Left forelimb (tissue), 1 donor: ENCODE measurements at places on chromosomes 2 and 18.

GRCh38 chr2:134943540-134943939, 24.9 kb downstream of the CCNT2 start:
- no peak for DNase-seq

- DNase-seq: no peak
Measured at GRCh38 chr2:228094377-228094921, 87.0 kb downstream of the SPHKAP start.

- no peak for DNase-seq
Measured at GRCh38 chr18:6521803-6522418, 107.2 kb upstream of the L3MBTL4 start.

GRCh38 chr18:2914185-2914880, 67.5 kb downstream of the EMILIN2 start:
- DNase-seq: peak; percentile 82

DNA sequence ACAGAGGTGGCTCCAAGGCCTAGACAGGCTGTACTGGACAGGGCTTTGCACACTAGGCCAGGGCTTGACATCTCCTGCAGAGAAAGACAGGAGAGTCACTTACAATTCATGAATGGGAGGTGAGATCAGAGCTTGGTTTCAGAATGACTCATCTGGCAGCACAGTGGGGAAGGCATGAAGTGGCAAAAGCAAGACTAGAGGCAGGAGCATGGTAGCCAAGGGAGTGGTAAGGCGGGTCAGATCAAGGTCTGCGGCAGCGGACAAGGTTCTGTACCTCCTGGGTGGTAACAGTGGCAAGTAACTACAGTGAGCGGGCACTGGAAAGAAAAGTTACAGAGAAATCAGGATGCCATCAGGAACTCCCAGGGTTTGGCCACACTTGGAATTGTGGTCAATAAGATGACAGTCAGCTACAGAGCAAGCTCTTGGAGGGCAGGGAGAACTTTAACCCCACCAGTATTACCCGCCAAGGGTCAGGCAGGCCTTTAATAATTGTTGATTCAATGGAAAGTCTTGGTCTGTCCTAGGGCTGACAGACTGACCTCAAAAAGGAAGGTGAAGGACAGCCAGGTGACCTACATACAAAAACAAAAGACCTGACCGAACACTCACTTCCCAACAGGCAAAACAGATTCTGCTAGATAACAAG, 5.7 kb downstream of the MCFD2 start:
- DNase-seq: no peak

DNA sequence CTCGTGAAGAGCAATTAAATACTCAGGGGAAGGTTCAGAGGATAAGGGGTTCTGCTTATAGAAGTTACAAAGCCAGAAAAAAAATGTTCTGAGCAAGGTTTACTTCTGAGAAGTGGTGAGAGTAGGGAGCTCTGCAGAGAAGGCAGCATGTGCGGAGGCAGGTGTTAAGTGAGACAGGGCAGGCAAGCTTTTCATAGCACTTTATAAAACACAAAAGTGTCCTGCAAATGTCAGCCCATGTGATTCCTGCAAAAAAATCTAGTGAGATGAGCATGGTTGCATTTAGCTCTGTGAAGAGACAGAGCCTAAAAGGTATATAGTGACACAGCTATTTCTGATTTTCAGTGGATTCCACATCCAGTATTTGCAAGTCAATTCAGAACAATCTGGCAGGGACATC, 223.8 kb upstream of the SYT4 start:
- DNase-seq: no peak

GRCh38 chr2:8509621-8510020, 172.2 kb upstream of the ID2 start:
- no peak for DNase-seq

DNA sequence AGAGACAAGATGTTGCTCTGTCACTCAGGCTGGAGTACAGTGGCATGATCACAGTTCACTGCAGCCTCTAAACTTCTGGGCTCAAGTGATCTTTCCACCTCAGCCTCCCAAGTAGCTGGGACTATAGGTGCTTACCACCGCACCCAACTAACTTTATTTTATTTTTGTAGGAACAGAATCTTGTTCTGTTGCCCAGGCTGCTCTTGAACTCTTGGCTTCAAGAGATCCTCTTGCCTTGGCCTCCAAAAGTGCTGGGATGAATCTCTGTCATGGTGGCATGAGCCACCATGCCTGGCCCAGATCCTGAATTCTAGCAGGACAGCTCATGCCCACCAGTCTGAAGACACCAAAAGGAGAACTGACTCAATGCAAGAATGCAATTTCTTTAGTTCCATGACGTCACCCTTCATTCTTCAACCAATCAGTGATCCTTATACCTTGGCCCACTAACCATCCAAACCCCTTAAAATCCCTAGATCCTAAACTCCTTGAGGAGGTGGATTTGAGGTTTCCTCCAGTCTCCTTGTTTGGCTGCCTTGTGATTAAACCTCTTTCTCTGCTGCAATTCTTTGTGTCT, 25.6 kb upstream of the CXXC1 start:
- no peak for DNase-seq

DNA sequence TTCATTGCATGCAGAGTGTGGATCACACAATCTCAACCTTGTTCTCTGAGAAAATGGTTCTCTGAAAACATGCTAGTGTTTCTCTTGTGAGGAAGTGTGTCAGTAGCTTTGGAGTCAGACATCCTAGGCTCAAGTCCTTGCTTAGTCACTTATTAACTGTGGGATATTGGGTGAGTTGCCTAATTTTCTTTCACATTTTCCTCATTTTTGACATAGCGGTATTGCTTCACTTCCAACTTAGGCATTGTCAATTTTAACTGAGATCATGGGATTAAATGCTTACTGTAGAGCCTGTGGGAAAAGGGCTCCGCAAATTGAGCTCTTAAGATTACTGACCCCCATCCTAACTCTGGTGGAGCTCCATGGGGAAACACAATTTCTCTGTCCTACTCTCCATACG, 622.2 kb downstream of the CNTNAP5 start:
- no peak for DNase-seq

DNA sequence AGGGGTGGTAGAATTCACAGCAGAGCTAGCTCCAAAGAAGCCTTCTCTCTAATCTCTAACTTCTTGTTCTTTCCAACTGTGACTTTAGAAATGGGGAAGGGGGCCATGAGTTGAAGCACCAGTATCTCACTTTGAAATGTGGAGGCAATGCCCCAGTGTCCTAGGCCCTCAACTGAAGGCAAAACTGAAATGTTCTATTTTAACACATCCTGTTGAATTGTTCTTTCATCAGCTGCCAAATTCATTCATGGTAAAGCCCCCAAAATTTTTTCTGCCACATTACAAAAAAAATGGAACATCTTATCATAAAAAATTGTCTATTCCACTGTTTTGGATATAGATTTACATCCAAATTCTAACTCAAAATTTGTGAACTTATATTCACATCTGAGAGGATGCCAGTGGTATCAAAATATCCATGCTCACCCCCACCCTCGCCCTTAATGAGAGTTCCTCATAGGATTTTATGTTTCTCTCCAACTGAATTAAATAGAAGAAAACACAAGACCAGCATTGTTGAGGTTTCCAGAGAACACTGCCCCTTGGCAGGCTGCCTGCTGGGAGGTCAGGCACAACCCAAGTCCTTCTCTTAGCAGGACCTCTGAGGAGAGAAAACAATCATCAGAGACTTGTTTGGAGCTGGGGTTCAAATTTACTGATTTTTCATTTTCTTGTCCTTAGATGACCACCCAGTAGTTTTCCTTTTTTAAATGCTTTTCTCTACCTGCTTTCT, 147.4 kb upstream of the PGAP1 start:
- DNase-seq: no peak

- no peak for DNase-seq
Measured at GRCh38 chr18:9082711-9083510, 19.6 kb upstream of the NDUFV2 start.

GRCh38 chr2:23605236-23605635, 220.3 kb downstream of the KLHL29 start:
- no peak for DNase-seq

GRCh38 chr2:1605102-1606045, 138.9 kb downstream of the PXDN start:
- DNase-seq: no peak

GRCh38 chr2:72137498-72138010, 10.1 kb downstream of the CYP26B1 start:
- peak; percentile 69 for DNase-seq

DNA sequence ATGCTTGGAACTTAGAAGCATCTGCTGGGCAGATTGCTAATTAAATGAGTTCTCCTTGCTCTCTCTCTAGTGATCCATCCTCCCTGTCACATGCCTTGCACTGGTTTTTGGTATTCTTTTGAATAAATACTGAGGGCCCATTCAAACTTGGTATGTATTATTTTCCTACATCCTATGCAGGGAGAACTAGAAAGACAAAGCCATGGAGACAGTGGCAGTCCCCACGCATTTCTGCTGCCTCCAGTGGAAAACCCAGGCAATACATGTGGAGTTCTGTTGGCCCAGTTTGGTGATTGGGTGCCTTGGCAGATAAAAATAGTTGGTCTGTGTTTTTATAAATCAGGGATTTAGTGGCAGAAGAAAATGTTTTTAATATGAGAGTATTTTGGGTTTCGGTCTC, 68.7 kb downstream of the DIS3L2 start:
- DNase-seq: no peak

- DNase-seq: peak; percentile 75
Measured at GRCh38 chr2:176080540-176081375, 3.0 kb downstream of the EVX2 start.

- DNase-seq: no peak
Measured at GRCh38 chr2:25524507-25524906, 148.9 kb downstream of the DTNB start.

DNA sequence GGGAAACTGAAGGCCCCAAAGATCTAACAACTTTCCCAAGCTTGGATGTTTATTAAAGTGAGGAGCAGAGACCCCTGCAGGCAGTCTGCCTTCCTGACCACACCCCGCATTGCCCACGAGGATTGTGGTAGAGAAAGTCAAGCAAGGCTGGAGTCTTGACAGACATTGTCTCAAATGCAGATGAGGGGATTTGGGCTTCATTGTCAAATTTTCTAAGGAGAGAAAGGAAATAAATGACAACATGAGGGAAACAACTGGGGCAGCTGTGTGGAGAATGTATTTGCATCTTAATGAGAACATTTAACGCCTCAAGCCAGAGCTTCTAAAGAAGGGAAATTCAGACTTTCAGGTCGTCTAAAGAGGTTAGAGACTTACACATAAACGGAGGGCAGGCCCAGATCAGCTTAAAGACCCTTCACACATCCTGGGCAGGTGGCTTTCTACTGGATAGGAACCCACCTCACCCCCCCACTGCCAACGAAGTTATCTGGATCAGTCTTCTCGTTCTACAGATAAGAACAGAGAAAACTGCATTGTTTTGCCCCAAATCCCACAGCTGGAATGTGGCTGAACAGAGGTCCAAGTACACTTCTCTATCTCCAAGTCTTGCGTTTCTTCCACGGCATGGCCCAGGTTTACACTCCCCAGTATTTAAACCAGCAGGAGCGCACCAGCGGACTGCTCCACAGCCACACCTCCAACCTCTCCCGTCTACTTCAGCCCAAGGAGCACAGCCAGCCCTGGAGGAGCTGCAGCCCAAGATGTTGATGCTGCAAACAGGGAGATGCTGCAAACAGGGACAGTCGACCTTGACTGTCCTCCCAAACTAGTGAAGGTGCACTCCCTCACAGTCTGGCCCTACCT, 16.2 kb upstream of the SCG2 start:
- DNase-seq: no peak

GRCh38 chr2:69529480-69529879, 92.2 kb upstream of the NFU1 start:
- DNase-seq: no peak

- DNase-seq: no peak
Measured at GRCh38 chr18:72542984-72543356, 1.2 kb downstream of the CBLN2 start.

DNA sequence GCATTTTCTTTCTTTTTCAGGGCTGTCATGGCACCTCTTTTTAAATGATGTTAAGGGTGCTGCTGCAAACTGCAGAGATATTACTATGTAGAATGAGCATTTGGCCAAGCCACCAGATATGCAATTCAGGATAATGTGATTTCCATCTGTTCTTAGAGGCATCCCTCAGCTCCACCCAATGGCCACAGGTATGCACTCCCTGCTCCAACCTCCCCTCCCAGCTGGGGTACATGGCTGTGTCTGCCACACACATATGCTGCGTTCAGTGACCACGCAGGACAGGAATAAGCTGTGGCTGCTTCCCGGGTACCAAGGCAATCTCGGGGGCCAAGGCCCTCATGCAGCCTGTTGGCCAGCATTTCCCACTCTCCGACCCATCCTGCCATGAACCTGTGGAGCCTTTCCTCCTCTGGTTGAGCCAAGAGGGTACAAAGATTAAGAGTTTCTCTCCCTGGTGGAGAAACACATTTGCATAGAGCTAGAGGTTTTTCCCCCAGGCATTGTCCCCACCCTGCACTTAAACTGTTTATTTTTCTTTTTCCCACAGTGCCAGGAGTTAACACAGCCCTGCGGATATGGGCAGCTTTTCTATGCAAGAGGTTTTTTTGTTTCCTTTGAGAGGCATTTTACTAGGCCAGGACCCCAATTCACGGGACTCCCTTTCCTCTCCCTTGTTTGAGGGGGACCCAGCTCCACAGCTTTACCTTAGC, 147.0 kb downstream of the GCA start:
- no peak for DNase-seq

GRCh38 chr2:208156439-208156838, 7.0 kb downstream of the CRYGA start:
- no peak for DNase-seq

DNA sequence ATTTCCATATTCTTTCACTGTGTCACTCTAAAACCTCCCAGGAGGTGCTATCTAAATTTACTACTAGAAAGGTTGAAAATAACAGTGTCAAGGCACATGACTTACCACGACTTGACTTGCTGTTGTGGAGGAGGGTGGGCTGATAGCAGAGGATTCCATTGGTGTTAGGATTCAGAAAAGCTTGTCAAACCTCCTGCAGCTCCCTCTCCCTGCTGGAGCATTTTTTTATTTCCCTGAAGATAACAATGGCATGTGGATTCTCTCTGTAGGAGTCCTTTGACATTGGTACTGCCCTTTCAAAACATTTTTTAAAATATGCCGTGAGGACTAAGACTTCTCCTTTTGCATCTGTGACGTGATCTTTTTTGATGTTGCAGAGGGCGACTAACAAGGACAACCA, 696.9 kb upstream of the GYPC start:
- no peak for DNase-seq

DNA sequence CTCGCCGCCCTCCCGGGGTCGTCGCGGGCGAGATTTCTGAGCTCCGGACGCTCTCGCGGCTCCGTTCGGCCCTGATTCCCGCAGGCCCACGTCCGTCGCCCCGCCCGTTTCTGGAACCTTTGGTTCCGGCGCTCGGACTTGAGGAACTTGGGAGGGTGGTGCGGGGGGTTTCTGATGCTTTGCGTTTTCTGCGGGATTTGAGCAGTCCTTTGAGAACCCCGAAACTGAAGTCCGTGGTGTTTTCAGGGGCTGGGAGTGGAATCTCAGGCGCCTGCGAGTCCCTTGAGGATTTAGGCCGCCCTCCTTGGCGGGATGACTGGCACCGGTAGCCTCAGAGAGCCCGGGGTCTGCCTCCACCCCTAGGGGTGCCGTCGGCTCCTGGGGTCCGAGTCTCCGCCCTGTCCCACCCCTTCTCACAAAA, 336 bp downstream of the THNSL2 start:
- DNase-seq: no peak
